A549 treated with CpdA at 1 μM for 4 hours (cell line): ENCODE measurements at places on chromosomes 5 and 9. TPM values are rescaled to one million over a fixed set of nuclear protein-coding genes. Genes with fewer than 3 reads are reported as not detected.

Gene LRRC26
- 0.48 to 2.1 TPM (median 1.3 TPM) in 5 replicates for total RNA-seq

Gene KYAT1
- total RNA-seq, result 7.7 to 8.8 TPM (median 8.1 TPM) in 5 replicates

Gene SLC6A18
- total RNA-seq, result not detected in 5 replicates

Gene WWC1
- total RNA-seq, result 83.3 to 97.5 TPM (median 86.9 TPM) in 5 replicates

Gene UBE2B
- total RNA-seq, result 53.4 to 85.7 TPM (median 71.5 TPM) in 5 replicates

Gene SLC38A9
- total RNA-seq, result 22.2 to 38.3 TPM (median 25.4 TPM) in 5 replicates

Gene ZNG1C
- total RNA-seq, result 58.1 to 71.3 TPM (median 66.7 TPM) in 5 replicates

Gene SLC25A48
- 0.13 to 0.17 TPM in 2 of 5 replicates, not detected in the others for total RNA-seq

Gene PIK3R1
- 4.5 to 7.4 TPM (median 4.8 TPM) in 5 replicates for total RNA-seq

Gene ARID3C
- 0.15 to 0.33 TPM (median 0.23 TPM) in 4 of 5 replicates, not detected in the other for total RNA-seq

Gene PCYOX1L
- 2.4 to 2.7 TPM (median 2.4 TPM) in 5 replicates for total RNA-seq

Gene PDE8B
- 0.82 to 1.7 TPM (median 1.6 TPM) in 5 replicates for total RNA-seq

Gene LSM11
- 2.4 to 3.1 TPM (median 3.0 TPM) in 5 replicates for total RNA-seq

Gene FOXD4L4
- 0.08 TPM in 2 of 5 replicates, not detected in the others for total RNA-seq

Gene GFI1B
- total RNA-seq, result 0.07 TPM in 1 of 5 replicates, not detected in the others

Gene FCN2
- not detected in 5 replicates for total RNA-seq

Gene FUT7
- total RNA-seq, result 0.05 TPM in 2 of 5 replicates, not detected in the others

Gene TAS2R1
- not detected in 5 replicates for total RNA-seq

Gene GPX8
- 38.0 to 48.1 TPM (median 38.8 TPM) in 5 replicates for total RNA-seq

Gene TRUB2
- 41.8 to 58.7 TPM (median 50.6 TPM) in 5 replicates for total RNA-seq

Gene FAM163B
- not detected in 5 replicates for total RNA-seq

Gene SAXO1
- not detected in 5 replicates for total RNA-seq

Gene BTNL8
- not detected in 5 replicates for total RNA-seq

Gene SOHLH1
- 0.07 to 0.09 TPM in 2 of 5 replicates, not detected in the others for total RNA-seq

Gene SLC6A3
- total RNA-seq, result 0.05 to 0.14 TPM (median 0.08 TPM) in 5 replicates

Gene SKP2
- 17.6 to 22.5 TPM (median 20.3 TPM) in 5 replicates for total RNA-seq

Gene C9orf40
- 7.2 to 12.2 TPM (median 10.8 TPM) in 5 replicates for total RNA-seq

Gene PRR16
- total RNA-seq, result not detected in 5 replicates

Gene GARIN3
- not detected in 5 replicates for total RNA-seq

Gene MEIKIN
- total RNA-seq, result not detected in 5 replicates

Gene OR13C3
- not detected in 5 replicates for total RNA-seq

Gene TSSK1B
- not detected in 5 replicates for total RNA-seq

Gene SPTAN1
- 137 to 150 TPM (median 142 TPM) in 5 replicates for total RNA-seq

Gene LMBRD2
- 1.2 to 2.2 TPM (median 1.6 TPM) in 5 replicates for total RNA-seq

Gene LRSAM1
- 9.0 to 11.5 TPM (median 9.4 TPM) in 5 replicates for total RNA-seq

Gene FRMD3
- total RNA-seq, result 1.5 to 2.7 TPM (median 1.9 TPM) in 5 replicates

Gene LECT2
- total RNA-seq, result not detected in 5 replicates

Gene LHX3
- total RNA-seq, result 0.08 to 0.12 TPM (median 0.09 TPM) in 4 of 5 replicates, not detected in the other

Gene ELOVL7
- total RNA-seq, result 9.5 to 13.8 TPM (median 10.9 TPM) in 5 replicates

Gene MTAP
- 7.9 to 23.3 TPM (median 12.0 TPM) in 5 replicates for total RNA-seq

Gene PGGT1B
- total RNA-seq, result 15.9 to 21.5 TPM (median 20.6 TPM) in 5 replicates

Gene ZNF354C
- 0.80 to 1.0 TPM (median 0.87 TPM) in 5 replicates for total RNA-seq

Gene ANKRD55
- total RNA-seq, result 0.03 to 0.09 TPM in 2 of 5 replicates, not detected in the others

Gene COL23A1
- total RNA-seq, result not detected in 5 replicates

Gene PDCD1LG2
- 0.33 to 0.59 TPM (median 0.36 TPM) in 5 replicates for total RNA-seq

Gene DRD1
- 0.83 to 1.4 TPM (median 1.0 TPM) in 5 replicates for total RNA-seq

Gene KIF4B
- 0.01 to 0.02 TPM (median 0.02 TPM) in 3 of 5 replicates, not detected in the others for total RNA-seq

Gene CDH9
- total RNA-seq, result not detected in 5 replicates

Gene TLR4
- 0.06 to 0.34 TPM (median 0.10 TPM) in 5 replicates for total RNA-seq

Gene SPINK6
- 0.26 to 1.4 TPM (median 0.37 TPM) in 5 replicates for total RNA-seq

Gene CKS2
- 356 to 464 TPM (median 434 TPM) in 5 replicates for total RNA-seq
